ENCODE measurements at places on chromosomes 1 and 21. TPM values are rescaled to one million over a fixed set of nuclear protein-coding genes. Genes with fewer than 3 reads are reported as not detected.
A peak's percentile ranks its signal among the peaks of the same experiment; 100 is the strongest.

DNA sequence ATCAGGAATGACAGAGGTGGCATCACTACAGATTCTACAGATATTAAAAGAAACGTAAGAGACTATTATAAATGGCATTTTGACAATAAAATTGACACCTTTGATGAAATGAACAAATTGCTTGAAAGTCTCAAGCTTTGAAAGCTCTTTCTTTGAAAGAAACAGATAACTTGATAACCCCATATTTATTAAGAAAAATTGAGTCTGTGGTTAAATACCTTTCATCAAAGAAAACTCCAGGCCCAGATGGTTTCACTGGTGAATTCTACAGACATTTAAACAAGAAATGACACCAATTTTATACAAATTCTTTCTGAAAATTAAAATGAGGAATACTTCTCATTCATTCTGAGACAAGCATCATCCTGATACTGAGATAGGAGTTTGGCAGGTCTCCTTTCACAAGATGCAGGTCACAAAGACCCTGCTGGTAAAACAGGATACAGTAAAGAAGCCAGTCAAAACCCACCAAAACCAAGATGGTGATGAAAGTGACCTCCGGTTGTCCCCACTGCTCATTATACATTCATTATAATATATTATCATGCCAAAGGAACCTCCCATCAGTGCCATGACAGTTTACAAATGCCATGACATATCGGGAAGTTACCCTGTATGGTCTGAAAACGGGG, 210.9 kb downstream of the AKT3 start:
- DNase-seq: no peak

DNA sequence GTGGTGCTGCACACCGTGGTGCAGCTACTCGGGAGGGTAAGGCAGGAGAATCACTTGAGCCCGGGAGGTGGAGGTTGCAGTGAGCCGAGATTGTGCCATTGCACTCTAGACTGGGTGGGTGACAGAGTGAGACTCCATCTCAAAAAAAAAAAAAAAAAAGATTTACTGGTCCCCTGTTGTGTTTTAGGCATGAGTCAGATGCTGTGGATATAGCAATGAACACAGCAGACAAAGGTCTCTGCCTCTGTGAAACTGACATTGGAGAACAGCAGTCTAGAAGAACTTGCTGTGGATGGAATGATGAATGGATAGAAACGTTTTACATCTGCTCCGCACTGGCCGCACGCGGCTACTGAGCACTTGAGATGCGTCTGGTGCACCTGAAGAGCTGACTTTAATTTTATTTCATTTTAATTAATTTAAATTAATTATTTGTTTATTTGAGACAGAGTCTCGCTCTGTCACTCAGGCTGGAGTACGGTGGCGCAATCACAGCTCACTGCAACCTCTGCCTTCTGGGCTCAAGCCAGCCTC, 24.5 kb upstream of the EPHA2 start:
- DNase-seq: peak; percentile 21

- DNase-seq: no peak
These were observed 23.7 kb upstream of the CSF3R start for GRCh38 chr1:36506276-36506920.

DNA sequence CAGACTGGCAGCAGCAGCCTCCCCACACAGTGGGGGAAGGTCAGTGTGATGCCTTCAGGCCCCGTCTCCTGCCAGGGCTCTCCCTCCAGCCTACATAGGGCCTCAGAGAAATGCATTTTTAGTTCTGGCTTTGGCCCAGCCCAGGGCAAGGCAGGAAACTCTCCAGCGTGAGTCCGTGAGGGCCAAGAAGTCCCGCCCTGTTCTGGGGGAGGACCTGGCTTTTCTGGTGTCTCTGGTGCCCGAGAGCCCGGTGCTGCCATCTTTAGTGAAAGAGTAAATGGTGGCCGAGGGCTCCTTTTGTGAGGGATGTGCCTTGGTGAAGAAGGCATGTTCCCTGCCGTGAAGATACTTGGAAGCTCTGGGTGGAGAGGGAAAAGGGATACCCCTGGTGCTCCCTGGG, 14.8 kb upstream of the DIP2A start:
- DNase-seq: no peak

- peak; percentile 60 for DNase-seq
These were observed 10.1 kb upstream of the CNN3 start for GRCh38 chr1:94936861-94937620.

GRCh38 chr1:191699343-191699742, 458.9 kb upstream of the RGS18 start:
- DNase-seq: no peak

Gene REN
- total RNA-seq: not detected

GRCh38 chr1:170931650-170932049, 3.7 kb upstream of the MROH9 start:
- DNase-seq: no peak

Gene CELA2A
- total RNA-seq: not detected

GRCh38 chr21:45719177-45719802, 75.8 kb downstream of the PCBP3 start:
- no peak for DNase-seq

Gene GNAT2
- total RNA-seq: 0.16 TPM

Gene YOD1
- 5.6 TPM for total RNA-seq

Gene TPTE
- not detected for total RNA-seq

Gene ACTL8
- not detected for total RNA-seq

GRCh38 chr1:53089478-53090226, 27.6 kb downstream of the PODN start:
- DNase-seq: peak; percentile 36

DNA sequence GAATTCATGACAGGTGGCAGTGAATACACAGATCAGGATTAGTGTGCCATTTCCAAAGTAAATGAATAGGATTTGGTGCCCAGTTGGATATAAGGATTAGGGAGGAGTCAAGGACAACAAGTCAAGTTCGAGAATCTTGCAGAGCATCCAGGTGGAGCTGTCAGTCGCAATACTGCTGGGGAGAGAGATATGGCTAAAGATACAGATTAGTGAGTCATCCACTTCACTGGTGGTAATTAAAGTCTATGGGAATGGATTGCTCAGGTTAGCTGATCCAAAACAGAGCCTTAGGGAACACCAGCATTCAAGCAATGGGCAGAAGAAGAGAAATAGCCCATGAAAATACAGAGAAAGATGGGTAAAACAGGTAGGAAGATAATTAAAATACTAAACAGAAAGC, 26.8 kb downstream of the BCAS2 start:
- no peak for DNase-seq

DNA sequence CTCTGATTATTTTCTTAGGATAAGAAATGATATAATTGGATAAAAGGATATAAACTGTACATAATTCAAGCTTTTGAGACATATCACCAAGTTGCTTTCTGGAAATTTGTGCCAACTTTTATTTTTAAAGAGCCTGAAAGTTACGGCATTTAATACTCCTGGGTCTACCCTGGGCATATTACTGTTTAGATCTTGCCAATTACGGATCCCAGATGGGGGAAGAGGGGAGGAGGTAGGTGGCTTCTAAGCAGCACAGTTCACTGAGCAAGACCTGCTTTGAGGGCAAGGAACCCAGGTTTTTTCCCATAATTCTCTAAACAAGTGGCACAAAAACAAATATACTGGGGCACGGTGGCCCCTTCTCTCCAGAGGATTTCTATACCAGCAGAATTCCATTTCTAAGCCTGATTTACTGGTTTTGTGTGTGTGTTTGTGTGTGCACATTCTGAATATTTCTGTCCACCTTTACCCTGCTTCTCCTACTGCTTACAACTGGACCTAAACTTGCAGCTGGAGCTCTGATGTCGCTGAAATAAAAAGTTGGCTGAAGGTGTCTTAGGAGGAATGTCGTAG, 76.7 kb downstream of the LAMC2 start:
- DNase-seq: no peak

DNA sequence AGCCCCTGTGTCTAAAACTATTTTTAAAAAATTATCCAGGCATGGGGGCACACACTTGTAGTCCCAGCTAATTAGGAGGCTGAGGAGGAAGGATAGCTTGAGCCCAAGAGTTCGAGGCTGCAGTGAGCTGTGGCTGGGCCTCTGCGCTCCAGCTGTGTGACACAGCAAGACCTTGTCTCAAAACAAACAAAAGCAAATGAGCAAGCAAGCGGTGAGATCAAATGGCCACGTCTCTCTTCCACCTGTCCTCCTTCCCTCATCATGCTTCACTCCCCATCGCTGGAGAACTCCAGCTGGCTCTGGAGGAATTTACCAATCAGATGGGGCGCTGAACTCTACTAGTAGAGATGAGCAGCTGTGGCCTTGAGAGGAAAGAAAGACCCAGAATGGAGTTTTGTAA, 14.0 kb upstream of the REN start:
- no peak for DNase-seq

- DNase-seq: no peak
These were observed 12.4 kb downstream of the TMCC2 start for GRCh38 chr1:205240118-205240517.

- DNase-seq: no peak
These were observed 222.7 kb upstream of the OLFM3 start for GRCh38 chr1:102219463-102219862.

Measured in SJSA1 (cell line).